ENCODE measurements at places on chromosomes 7 and 10.

GRCh38 chr7:400901-401485 is 111.0 kb downstream of the FOXL3 start:
- no peak for DNase-seq

GRCh38 chr7:156752367-156753228 is 112.0 kb downstream of the RNF32 start:
- no peak for DNase-seq

DNA sequence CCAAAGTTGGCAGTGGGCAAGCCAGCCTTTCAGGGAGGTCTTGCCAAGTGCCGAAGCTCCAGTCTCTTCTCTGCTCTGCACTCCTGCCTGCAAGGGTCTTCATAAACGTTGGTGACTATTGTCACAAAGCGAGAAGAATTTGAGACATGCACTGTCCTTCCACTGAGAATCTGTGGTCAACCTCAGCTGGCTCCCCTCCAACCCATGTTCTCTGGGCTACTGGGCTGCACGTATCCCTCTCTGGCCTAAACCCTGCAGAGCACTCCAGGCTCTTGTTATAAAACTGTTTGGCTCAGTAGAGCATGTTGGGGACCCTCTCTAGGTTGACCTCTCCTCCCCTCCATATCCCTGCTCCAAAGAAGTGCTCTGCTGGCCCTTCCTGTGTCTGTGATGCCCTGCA is 260.4 kb upstream of the NFE2L3 start:
- DNase-seq, result no peak

DNA sequence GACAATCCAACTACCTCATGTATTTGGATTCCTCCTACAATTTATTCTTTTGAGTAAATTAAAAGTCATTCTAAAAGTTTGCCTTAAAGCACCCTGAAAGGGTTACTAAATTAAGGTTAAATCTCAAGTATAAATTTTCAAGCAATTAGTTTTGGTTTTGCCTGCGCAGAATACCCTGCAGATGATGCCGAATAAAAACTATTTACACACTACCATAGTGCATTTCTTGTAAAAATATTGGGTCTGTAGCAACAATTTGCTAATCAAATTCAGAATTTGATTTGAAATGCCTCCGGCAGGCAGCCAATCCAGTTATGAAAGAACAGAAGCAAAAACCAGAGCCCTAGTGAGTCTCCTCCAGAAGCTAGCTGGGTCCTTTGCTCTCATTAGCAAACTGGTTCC is 122.2 kb downstream of the TWIST1 start:
- DNase-seq, result no peak

DNA sequence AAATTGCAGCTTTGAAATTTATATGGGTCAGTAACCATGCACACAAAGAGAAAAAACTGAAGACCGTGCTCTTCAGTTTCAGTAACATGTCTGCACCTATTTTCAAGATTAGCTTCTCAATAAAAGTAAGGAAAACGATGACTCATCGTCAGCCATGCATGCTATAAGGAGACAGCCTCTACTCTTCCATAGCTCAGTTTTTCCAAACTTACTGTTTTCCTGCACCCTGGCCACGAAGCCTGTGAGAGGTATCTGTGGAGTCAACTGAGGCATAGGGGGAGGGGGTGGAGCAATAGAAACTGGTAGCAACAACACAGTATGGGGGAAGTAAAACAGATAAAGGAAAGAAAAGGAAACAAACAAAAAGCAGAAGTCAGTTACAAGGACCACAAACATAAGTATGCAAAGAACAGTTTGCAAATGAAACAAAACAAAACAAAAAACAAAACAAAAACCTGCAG is 58.0 kb downstream of the PDSS1 start:
- no peak for DNase-seq

DNA sequence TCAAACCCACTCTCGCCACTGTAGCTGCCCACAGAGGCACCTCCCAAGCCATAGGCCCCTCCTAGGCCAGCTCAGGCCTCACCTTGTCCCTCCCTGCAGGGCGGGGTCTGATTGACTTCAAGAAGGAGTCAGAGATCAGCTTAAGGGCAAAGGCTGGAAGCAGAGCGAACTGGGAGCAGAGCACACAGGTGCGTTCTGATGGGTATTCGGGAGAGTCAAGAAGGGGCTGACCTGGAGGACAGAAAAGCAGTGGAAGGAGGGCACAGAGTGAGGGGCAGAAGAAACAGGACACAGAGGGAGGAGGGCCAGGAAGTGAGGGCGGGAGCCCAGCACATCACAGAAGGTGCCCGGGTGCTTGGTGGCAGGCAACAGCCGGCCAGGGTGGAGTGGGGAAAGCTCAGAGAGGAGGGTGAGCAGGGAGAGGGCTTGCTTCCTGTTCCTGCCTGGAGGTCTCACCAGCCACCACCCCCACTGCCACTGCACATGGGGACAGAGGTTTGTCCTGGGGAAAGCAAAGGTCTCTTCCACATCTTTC is at the start of gene AOC1:
Gene AOC1, plus strand, starts transcription at position 147 of the 535 bp plus-strand sequence. CDS start 3,954 bp downstream, outside the sequence.
- DNase-seq, result peak; percentile 26

GRCh38 chr10:103793920-103794883 is 61.2 kb downstream of the SH3PXD2A start:
- peak; percentile 74 for DNase-seq

- DNase-seq, result no peak
Observed at GRCh38 chr7:93179173-93179572, 31.0 kb upstream of the SAMD9L start.

DNA sequence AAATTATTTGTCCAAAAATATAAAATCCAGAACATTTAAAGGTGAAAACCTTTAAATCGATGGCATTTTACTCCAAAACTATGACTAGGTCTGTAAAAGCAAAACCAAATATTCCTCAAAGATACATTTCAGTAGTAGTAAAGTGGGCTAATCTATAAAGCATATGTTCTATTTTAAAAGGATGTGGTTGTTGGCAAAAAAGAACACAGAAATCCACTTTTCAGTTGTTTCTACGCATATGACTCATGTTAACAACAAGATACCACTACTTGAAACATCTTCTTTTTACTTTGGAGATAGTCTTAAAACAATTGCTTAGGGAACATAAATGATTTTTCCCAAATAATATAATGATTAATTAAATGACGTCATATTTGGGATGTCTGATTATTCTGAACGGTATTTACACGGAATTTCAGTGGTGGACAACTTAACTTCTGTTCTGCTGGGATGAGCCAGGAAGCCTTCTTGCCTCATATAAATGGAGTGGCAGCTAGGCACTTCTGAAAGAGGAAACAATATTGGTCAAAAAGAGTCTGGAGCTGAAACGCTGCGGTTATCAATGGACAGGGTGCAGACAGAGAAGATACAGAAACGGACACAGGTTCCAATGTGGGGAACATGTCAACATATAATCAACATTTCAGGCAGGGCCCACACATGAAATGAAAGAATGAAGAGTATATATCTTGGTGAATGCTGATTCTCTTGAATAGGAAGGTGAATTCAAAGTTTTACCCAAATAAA is 78.5 kb downstream of the ETV1 start:
- DNase-seq, result no peak

GRCh38 chr10:78184851-78185692 is 151.4 kb downstream of the RPS24 start:
- no peak for DNase-seq

DNA sequence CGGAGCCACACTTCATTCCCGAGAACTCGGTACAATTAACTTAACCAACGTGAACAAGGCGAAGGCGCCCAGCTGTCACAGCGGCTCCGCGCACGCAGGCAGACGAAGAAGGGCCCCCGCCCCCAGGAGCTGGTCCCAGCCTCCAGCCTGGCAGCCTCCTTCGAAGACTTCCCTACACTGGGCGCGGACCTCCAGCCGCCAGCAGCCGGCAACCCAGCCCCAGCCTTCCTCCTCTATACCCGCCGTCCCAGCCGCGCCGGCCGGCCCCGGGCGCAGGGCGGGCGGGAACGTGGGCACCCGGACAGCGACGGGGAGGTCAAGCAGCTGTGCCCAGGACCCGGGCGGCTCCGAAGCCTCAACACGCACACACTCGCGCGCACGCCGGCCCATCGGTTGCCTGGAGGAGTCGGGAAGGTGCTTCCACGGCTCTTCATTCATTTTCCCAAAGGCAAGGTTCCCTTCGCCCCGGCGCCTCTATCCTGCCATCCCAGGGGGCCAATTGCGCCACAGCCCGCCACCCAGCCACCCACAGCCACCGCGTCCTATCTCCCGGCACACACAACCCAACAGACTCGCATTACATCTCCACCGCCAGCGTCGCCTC is 1.6 kb downstream of the CHST15 start:
- no peak for DNase-seq

DNA sequence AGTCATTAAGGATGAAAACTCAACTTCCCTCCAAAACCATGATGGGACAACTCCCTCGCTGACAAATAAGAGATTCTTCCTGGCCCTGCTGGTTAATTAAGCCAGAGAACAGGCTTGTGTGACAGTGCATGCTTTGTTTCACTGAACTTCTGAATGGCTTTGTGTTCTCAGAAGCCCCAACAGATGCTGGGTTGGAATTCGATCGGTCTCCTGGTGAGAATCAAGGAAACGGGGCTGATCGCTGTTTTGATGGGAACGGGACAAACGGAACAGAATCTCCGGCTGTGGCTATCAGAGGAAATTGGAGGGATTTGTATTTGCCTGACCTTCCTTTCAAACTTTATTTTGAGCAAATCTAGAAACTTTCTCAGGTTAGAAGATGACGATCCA is 145.0 kb downstream of the RNF216 start:
- no peak for DNase-seq

- DNase-seq, result no peak
Observed at GRCh38 chr7:127665922-127666321, 13.9 kb downstream of the SND1 start.

DNA sequence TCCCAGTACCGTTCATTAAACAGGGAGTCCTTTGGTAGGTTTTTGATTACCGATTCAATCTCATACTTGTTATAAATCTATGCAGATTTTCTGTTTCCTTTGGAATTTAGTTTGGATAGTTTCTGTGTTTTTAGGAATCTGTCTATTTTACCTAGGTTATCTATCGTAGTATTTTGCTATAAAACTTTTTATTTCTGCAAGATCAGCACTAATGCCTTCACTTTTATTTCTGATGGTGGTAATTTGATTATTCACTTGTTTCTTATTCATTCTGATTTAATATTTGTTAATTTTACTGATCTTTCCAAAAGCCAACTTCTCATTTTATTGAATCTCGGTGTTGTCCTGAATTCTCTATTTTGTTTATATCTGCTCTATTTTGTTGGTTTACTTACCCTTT is 577.7 kb upstream of the NRG3 start:
- DNase-seq, result no peak

- DNase-seq, result no peak
Observed at GRCh38 chr10:5987747-5988146, 10.4 kb upstream of the IL15RA start.

GRCh38 chr7:69067397-69067796 is 530.9 kb upstream of the AUTS2 start:
- no peak for DNase-seq

DNA sequence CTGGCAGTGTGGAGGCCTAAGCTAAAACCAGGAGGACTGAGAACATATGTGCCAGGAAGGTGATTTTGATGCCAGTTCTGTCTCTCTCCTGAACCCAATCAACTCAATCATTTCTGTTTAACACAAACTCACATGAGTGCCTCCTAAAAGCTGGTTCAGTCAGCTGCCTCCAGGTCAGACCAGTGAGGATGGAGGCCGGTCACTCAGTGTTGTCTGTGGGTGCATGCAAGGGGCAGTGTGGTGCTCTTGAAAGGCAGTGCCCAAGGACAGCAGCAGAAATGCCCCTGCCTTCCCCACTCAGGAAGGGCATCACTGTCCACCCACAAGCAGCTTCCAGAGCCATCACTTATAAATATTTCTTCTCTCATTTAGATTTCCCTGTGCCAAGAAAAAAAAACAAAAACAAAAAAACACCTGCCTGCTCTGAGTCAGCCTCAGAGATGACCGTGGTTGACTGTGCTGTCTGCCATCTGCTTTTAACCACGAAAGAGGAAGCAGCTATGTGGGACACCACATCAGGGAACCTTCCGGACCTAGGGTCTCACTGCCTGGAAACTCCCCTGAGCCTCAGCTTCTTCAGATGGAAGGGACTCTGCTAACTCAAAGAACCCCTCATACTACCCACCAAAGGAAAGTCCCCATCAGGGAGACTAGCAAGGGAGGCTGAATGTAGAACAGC is 39.1 kb downstream of the VOPP1 start:
- no peak for DNase-seq

All from ureter (tissue), 1 donor.